PC-3 (cell line): ENCODE measurements at places on chromosomes 7 and 10.

DNA sequence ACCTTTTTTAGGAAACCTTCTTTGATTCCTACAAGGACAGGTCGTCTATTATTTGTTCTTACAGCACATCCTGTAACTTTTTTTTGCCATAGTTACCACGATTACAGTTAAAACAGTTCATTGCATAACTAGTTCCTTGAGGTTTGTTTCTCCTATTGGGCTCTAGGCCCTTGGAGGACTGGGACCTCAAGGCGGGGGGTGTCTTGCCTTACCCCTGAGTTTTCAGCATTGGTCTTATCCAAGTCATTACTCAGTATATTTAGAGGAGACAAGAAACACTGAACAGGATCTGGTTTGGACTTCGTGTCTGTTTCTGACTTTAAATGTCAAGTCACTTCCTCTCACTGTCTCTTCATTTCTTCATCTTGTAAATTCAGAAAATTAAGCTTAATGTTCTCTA is 369.8 kb downstream of the SDK1 start:
- no peak for DNase-seq

DNA sequence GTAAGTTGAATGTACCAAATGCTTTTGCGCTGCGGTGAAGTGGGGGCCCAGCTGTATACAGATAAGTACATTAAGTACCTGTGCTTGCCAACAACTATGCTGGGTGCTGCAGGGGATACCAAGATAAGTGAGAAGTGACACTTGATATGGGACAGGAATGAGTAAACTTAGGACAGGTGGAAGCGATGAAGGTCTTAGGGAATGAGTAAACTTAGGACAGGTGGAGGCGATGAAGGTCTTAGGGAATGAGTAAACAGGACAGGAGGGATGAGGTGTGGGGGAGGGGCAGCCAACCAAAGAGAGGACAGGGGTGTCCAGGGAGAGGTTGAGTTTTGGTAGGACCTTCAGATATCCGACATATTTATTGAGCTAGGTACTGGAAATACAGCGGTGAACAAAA is 1.4 kb downstream of the MDH2 start:
- peak; percentile 9 for DNase-seq

- peak; percentile 97 for DNase-seq
Observed at GRCh38 chr7:130008941-130009847, 42.0 kb downstream of the ZC3HC1 start.

- no peak for DNase-seq
Observed at GRCh38 chr7:50629238-50629901, 64.2 kb upstream of the DDC start.

- peak; percentile 84 for DNase-seq
Observed at GRCh38 chr10:108598831-108599230, 1324.5 kb downstream of the XPNPEP1 start.

GRCh38 chr7:20828947-20829346 is 42.3 kb upstream of the SP8 start:
- no peak for DNase-seq

DNA sequence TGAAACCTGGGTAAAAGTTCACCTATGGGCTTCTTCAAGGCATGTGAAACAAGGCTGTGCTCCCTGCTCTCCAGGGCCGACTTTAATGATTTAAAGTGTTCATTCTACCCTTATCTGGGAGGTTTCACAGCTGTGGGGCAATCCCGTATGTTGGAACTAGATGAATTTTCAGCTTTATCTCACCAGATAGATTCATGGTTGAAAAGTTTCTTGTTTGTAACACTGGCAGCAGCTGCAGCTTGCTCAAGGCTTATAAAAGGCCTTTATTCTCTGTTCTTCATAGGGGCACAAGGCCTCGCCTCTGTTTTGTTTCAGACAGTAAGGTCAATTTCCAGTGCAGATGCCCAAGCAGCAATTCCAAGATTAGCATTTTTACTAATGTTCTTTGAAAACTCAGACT is 70.4 kb upstream of the DNAJB12 start:
- DNase-seq: no peak

GRCh38 chr7:94444813-94445212 is 50.1 kb downstream of the COL1A2 start:
- DNase-seq: no peak
